ENCODE measurements at places on chromosomes 3 and 15.

DNA sequence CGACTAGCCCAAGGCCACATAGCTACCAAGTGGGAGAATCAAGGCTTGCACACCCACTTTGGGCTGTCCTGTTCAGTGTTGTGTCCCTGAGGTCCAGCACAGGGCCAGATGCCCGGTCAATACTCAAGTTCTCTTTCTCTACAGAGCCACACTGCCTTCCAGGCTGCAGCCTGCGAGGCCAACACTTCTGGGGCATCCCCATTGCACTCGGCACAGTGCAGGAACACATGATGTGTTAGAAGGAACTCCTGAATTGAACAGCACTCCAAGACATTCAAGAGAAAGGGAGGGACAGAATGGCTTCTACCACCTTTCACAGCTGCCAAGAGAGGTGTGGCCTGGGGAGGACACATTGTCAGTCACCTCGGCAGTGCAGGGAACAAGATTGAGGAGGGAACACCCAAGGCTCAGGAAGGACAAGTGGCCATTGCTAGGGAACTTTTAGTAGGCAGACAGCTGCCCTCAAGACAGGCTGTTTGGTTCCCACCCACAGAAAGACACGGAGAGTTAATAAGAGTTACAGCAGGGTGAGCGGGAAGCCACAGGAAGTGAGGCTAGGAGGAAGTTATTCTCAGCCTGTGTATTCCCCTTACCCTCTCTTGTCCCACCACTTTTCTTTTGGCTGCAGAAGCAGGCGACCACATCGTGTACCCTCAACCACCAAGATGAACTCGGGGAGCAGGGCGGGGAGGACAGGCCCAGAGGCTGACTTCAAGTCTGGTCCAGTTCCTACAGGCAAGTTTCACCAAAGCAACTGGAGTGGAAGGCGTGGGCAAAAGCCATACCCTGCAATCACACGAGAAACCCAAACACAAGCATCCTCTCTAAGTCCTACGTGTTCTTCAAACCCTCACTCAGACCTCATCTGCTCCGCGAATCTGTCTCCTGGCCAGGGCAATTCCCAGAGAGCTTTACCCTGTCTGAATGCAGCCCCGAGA lies 69.4 kb downstream of the SRGAP3 start:
- no peak for DNase-seq

GRCh38 chr3:139108253-139108969 lies 63.7 kb upstream of the PRR23C start:
- no peak for DNase-seq

- no peak for DNase-seq
Observed at GRCh38 chr3:182252802-182253201, 540.5 kb upstream of the ATP11B start.

DNA sequence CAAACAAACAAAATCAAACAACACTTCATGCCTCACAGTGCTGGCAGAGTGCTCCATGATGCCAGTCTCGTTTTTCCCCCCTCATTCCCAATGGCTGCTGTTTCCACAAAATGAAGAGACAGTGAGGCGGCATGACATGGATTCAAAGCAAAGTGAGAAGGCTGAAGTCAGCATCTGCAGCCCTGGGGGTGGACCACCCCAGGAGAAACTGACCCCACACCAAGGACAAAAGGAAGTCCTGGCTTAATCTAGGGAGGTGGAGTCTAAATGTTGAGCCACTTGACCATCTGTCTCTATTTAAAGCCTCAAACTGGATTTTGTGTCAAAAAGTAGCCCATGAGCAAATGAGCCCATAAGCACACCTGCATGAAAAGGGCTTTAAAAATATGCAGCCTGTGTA lies 151.2 kb upstream of the RORA start:
- DNase-seq = no peak

DNA sequence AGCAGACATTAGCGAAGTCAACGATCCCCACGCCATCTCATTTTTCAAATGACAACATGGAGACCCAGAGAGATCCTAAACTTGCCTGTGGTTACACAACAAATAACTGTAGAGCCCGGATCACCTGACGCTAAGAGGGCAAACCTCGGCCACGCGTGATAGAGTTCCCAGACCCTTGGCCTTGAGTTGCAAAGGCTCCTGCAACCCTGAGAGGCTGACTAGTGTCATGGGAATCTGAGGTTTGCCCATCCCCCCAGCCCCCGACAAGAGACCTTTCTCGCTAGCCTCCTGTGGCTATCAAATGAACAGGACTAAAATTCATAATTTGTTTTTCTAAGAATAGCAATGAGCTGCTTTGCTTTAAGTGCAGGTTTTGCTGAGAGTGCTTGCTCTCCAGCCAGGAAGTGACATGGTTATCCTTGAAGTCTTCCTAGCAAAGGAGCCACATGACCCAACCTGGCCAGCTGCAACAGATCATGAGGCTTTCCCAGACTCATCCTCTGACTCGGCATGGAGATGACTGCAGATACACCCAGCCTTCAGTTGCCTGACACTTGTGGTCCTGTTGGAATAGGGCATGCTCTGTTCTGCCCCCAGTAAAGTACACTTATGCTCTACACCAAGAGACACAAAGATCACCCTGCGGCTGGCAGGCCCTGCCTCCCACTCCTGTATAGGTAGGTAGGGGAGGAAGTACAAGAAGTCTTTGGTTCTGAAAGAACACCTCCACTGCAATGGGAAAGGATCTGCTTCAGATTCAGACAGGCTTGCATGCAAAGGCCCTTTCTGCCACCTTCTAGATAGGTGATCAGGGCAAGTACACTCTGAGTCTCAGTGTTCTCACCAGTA lies 36.0 kb downstream of the MCF2L2 start:
- no peak for DNase-seq

DNA sequence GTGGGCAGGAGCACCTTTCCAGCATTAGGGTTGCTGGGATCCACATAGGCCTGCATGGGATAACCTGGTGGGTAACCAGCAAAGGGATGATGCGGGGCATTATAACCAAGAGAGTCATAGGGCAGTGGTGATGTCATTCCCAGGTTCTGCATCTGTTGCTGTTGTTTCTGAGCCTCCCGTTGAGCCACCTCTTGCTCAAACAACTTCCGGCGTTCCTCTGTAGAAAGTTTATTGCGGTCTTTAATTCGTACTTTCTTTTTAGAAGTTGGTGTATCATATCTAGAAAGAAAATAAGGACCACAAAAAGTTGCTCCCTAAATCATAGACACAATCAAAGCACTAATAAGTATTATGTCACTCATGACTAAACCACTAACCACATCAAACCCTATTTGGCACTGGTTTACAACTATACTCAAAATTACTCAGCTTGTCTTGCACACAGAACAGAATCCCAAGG lies 77.8 kb downstream of the NBEAL2 start:
- no peak for DNase-seq

DNA sequence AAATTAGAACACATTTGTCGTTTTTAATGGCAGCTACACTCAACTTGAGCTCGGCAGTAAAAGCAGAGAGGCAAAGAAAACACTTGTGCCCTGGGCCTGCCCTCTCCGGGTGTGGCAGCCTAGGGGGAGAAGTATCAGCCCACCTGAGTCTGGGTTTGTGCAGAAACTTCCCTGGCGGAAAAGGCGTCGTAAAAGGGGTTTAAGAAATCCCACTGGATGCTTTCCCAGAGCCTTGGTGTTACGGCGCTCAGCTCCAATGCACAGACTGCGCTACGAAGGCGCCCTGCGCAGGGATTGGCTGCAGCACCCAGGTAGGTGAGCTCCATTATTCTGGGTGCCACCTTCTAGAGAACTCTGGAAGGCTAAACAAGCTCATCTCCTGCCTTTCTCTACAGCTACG lies 461.5 kb upstream of the NR2F2 start:
- no peak for DNase-seq

DNA sequence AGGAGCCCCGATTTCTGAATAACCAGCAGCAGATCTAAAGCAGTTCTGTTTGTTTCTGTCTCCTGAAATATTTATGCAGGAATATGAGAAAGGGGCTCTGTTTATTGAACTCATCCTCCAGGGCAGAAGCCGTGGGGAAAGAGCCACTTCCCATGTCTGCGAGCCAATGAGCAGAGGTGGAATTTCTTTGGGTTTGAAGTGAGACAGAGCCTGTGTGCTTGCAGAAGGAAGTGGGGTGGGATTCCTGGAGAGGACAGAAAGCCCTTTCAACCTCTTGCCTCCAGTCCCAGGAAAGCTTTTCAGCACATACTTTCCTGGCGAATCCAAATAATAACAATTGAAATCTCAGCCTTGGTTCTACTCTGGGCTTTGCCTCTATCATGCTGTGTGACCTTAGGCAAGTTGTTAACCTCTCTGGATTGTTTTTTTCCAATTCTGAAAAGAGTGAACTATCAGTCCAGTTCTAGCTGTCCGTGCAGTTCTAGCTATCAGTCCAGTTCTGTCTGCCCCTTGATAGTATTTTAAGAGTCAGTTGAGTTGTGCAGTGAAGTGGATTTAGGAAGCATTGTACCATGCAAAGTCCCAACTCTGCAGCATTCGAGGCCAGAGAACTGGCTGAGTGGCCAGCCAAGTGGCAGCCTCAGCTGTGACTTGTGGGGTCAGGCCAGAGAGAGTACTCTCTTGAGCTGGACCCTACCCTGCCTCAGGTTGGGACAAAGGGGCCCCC lies 15.9 kb downstream of the CORO2B start:
- DNase-seq = no peak

DNA sequence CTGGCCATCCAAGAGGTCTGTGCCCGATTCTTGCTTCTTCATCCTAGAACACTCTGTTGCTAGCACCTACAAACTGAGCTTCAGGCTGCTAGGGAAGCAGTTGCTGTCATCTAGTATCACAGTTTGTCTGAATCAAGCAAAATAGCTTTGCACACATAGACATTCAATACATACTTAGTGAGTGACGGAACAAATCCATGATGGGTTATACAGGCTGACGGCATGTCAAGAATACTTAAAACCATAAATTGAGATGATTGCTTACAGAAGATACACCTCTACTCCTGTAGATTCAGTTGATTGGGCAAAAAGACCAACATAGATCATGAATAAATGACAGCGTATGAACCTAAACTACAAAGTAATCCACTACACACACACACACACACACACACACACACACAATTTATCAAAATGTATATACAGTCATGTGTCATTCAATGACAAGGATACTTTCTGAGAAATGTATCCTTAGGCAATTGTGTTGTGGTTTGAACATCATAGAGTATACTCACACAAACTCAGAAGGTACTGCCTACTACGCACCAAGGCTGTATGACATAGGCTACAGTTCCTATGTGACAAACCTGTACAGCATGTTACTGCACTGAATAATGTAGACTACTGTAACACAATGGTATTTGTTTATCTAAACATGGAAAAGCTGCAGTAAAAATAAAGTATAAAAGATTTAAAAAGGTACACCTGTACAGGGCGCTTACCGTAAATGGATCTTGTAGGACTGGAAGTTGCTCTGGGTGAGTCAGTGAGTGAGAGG lies 14.4 kb upstream of the HEG1 start:
- DNase-seq = no peak

- no peak for DNase-seq
Observed at GRCh38 chr3:149702691-149703441, 45.0 kb upstream of the WWTR1 start.

- no peak for DNase-seq
Observed at GRCh38 chr3:42731476-42732195, 29.0 kb upstream of the HHATL start.

GRCh38 chr15:88664151-88664778 lies 25.4 kb downstream of the ISG20 start:
- no peak for DNase-seq

DNA sequence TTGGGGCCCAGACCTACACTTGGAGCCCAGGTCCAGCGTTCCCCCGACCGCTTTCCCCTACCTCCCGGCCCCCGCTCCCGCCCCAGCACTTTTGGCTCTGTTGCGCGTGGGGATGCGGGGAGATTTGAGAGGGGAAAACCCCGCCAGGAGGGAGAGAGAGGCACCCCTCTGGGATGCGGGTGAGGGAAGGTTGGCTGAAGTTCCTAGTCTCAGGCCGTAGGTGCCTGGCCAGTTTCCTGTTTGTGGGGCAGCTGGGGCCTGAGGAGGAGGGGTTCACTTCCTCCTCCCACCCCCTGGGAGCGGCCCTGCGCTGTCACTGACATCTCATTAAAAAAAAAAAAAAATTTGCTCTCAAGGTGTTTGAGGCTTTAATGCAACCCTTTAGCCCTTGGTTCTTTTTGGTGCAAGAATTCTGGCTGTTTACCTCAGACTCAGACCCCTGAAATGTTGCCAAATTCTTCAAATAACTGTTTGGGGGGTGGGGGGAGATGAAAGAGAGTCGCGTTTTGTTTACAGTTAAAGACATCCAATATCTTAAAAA lies 2.6 kb downstream of the FAM43A start:
- DNase-seq = no peak

GRCh38 chr3:187368251-187369088 lies at the start of gene RTP4:
TSS of gene RTP4 (plus strand) at chr3:187368385. CDS start at chr3:187368442, 57 bp downstream.
- DNase-seq = peak; percentile 44

- no peak for DNase-seq
Observed at GRCh38 chr3:141307351-141308059, 60.8 kb upstream of the ZBTB38 start.

DNA sequence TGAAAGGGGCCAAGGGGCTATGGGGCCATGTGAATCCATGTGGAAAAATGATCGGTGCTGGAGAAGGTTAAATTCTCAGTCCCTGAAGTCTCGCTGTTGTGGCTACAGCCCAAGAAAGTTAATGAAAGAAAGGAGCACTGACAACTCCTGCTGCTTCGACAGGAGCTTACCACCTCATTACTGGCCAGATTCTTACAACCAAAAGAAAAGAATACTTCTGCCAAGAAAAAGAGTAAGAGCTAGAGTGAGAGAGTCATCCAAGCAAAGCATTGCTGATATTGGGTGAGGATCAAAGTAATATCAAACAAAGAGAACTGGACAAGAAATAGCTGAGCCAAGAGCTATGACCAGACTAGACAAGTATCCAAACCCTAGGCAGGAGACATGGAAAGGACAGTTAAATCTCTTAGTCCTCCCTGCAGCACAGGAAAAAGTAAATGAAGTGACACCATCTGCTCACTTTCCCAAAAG lies 348.4 kb upstream of the PLSCR5 start:
- DNase-seq = no peak

DNA sequence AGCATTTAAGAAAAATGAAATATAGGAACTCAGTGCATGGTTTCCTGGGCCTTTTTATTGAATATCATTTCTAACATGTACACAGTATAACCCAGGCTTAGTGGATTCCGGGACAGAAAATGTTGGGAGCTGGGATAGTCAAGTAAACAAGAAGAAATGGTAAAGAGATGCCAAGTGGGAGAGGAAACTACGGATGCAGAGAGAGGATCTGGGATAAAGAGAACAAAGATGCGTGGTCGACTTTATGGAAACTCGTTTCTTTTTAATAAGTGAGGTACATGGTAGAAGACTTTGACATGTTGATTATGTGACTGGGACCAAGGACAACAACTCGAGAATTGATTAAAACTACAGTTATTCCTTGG lies 1.2 kb upstream of the GPR176 start:
- no peak for DNase-seq

GRCh38 chr3:159831466-159831865 lies 157.2 kb upstream of the IL12A start:
- DNase-seq = no peak

GRCh38 chr3:51982838-51983577 lies at the start of gene ACY1:
TSS of gene ACY1 (plus strand) at chr3:51983535. CDS start at chr3:51984065, 530 bp downstream.
- no peak for DNase-seq

GRCh38 chr3:172846103-172846561 lies 95.6 kb downstream of the ECT2 start:
- no peak for DNase-seq
